ENCODE measurements at places on chromosomes 7 and 10. TPM values are rescaled to one million over a fixed set of nuclear protein-coding genes. Genes with fewer than 3 reads are reported as not detected.

Gene PNLIPRP1
- total RNA-seq = not detected

Gene SPDYE1
- total RNA-seq = not detected

Gene C1GALT1
- total RNA-seq = 65.8 TPM

Gene KLF14
- 0.60 TPM for total RNA-seq

Gene NPSR1
- not detected for total RNA-seq

Gene RELN
- 0.02 TPM for total RNA-seq

DNA sequence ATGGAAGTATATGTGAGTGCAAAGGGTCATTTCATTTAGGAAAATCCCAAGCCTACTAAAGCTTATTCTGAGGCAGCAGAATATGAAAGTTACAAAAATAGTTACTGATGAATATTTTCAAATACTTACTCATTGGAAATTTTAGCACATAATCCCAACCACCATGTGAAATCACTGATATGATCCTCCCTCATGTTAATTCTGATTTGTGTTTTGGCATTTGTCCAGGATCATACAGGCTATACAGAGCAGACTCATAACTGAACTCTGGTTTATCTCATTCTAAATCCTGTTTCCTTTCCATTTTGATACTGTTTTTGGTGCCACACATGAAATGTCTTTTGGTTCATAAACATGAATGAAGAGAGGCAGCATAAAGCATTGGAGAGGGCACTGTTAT, 3.4 kb upstream of the FAM24B start:
- DNase-seq = no peak

GRCh38 chr7:104252409-104253134, 44.8 kb upstream of the ORC5 start:
- no peak for DNase-seq

GRCh38 chr7:146768957-146769356, 652.4 kb downstream of the CNTNAP2 start:
- no peak for DNase-seq

DNA sequence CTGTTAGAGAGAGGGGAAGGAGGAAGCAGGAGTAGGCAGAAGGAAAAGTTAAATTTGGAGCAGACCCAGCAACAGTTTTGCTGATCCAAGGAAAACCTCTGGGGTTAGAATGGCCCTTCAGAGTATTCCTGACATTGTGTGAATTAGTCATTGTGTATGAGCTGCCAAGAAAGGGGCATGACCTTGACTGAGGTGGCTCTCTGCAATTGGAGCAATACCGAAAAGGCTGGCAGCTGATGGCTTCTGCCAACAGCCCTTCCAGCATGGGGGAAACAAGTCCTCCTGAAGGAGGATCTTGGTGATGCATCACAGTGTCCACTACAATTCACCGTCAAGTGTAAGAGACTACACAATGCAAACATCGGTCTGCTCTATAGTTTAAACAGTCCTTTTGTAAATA, 20.6 kb upstream of the WASL start:
- peak; percentile 92 for DNase-seq

- DNase-seq = peak; percentile 33
These were observed 54.6 kb downstream of the BPGM start for GRCh38 chr7:134701272-134701671.

DNA sequence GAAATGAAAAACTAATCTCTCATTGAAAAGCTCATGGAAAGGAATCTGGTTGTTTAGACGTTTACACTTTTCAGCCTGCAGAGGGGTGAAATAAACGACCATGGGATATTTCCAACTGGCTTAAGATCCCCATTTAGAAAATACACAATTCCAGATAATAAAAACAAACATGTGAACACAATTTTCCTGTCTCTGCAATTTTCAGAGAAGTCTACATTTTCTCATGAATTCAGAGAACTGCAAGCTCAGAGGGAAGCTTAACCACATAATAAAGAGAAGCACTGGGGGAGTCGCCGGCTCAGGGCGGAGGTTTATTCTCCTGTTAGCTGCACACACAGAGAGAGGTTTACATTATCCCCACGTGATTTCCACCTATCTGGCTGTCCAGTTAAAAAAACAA, 215.2 kb downstream of the FANK1 start:
- no peak for DNase-seq

DNA sequence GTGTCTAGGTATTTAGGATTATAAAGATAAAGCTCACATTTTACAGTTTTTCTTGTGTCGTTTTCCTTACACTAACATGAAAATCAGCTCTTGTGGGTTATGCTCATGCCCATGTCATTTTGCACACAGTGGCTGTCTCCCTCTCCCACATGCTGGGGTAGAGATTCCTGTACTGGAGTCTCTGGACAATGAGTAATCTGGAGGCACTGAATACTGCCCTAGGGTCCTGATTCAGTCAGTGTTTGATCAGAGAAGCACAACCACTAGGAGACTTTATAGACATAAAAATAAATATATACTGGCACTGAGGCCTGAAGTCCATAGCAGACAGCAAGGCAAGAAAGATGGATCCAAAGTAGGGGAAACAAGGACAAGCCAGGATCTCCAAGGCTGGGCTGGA, 1008.8 kb downstream of the KCNMA1 start:
- DNase-seq = no peak

DNA sequence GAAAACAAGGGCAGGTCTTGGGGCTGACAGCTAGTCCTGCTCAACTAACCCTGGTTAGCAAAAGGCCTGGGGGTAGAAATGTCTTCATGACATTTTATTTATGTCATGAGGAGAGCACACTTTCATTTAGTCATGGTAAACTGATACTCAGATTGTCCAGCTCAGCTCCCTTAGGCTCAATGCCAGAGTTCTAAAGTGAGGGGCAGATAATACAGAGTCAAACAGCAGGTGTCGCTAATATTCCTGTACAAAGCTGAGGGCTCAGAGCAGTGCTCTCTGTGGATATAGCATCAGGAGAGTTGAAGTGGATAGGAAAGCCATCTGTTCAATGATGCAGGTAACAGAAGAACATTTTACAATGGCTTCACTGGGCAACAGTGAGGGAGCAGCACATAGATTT, 26.8 kb upstream of the CALCR start:
- DNase-seq = no peak

DNA sequence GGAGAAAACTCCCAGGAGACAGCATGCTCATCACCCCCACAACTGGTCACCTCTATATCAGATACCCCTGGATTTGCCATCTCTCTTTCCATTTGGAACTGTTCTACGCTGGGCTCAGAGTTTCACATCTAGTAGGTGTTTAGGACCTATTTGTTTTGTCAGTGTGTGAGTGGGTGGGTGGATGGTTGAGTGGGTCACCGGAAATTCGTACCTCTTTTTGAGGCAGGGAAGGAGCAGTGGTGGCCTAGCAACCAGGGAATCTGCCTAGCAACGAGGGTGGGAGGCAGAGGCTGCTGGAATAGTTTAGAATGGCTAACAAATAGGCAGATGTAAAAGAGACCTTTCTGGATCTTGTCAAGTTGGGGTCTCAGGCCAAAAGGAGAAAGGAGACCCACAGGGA, 23.2 kb upstream of the SLF2 start:
- no peak for DNase-seq

GRCh38 chr7:116770941-116771340, 91.4 kb upstream of the CAPZA2 start:
- no peak for DNase-seq

- no peak for DNase-seq
These were observed at the start of gene FAM237B for GRCh38 chr7:90320801-90321494. Gene FAM237B (minus strand): TSS chr7:90321304. CDS start chr7:90319748, 1,556 bp downstream.

DNA sequence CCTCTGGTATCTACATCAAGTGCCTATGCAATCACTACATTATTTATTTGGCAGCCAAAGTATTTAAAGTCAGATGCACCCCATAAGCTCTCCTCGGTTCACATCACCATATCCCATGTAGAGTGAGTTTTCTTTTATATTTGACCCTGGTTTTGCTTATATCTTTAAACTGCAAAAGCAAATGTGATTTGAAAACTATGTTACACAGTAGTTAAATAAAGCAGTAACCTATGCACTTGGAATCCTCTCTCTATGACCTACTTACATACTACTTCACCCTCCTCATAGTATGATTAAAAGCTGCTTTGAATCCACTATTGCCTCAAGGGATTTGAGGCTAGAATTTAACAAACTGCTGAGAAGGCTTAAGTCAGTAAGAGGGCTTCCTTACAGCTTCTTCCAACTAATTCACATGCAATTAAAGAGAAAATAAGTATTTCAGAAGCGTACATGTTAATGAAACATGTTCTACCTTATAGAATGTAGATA, 2.2 kb upstream of the CELF2 start:
- DNase-seq = no peak

DNA sequence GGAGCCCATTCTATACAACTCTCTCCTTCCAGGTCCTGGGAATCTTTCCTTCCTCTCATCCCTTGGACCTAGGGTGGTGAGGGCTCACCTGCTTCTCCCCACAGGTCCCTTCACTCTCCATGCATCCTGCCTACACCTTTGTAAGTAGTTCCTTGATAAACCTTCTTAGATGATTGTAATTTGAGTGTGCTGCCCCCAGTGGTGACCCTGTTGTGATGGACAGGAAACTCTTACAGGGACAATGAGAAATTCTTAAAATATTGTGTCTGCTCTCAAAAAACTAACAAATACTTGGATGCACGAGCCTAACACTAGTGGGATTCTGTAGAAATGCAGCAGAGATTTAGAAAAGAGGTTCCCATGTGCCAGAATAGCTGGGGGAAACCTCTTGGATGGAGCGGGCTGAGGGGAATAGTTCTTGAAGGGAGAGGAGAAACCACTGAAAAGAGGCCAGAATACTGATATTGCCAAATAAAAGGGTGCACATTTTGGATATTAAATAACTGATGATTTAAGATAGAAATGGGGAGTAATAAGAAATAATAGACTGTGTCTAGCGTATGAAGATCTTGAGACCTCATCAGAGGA, 6.7 kb upstream of the PAXIP1 start:
- no peak for DNase-seq

DNA sequence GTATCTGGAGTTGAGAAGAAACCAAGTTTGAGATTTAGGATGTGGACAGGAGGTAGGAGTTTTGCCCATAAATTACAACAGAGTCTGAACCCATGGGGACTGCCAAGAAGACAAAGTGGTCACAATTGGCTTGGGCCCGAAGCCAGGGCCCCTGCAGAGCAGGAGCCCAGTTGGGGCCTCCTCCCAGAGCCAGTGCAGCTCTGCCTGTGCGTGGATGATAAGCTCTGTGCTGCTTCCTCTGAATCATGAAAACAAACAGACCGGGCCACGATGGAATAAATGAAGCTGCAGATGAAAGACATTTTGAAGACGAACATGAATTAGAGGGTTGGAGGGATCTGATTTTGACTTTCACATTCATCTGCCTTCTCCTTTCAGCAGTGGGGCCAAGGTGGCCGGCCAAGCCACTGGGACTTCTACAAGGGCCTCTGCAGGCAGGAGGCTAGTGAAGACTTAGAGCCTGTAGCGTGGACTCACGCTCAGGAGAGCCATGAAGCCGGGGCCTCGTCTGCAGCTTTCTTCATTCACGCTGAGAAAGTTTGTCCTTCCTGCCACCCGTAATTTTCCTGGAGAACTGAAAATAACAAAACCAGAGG, 156.8 kb upstream of the LYZL1 start:
- DNase-seq = peak; percentile 60

DNA sequence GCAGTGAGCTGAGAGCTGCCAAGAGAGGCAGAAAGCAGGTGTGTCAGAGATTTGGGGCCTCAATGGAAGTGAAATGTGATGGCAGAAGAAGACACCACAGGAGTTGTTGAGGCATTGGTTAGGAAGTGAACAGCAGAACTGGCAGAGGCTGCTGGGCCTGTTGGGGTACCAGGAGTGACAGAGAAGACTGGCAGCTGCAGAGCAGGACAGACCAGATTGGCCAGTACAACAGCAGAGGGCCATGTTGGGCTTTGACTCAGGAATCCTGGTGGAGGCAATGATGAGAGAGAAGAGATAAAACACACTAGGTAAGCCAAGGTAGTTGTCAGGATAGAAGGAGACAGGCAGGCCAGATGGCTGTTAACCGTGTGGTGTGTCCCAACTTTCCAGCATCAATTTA, 19.9 kb upstream of the HERPUD2 start:
- no peak for DNase-seq

DNA sequence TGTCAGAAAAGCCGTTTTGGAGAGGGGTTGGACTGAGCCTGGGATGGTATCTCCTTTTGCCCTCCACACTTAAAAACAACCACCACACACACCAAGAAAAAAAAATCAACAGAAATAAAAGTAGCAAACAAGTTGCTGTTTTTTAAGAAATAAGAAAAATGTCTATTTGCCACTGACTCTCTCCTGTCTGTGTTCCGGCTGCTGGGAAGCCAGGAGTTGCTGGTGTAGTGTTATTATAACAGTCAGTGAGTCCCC, 163 bp downstream of the EGR2 start:
- DNase-seq = no peak

- no peak for DNase-seq
These were observed 33.9 kb upstream of the SPOCK2 start for GRCh38 chr10:72122221-72122620.

- DNase-seq = no peak
These were observed 240.5 kb downstream of the ETV1 start for GRCh38 chr7:13748998-13749397.

GRCh38 chr10:98608411-98608810, 161.7 kb upstream of the HPS1 start:
- DNase-seq = no peak

- DNase-seq = no peak
These were observed 204.0 kb upstream of the GNAI1 start for GRCh38 chr7:79930604-79931003.

DNA sequence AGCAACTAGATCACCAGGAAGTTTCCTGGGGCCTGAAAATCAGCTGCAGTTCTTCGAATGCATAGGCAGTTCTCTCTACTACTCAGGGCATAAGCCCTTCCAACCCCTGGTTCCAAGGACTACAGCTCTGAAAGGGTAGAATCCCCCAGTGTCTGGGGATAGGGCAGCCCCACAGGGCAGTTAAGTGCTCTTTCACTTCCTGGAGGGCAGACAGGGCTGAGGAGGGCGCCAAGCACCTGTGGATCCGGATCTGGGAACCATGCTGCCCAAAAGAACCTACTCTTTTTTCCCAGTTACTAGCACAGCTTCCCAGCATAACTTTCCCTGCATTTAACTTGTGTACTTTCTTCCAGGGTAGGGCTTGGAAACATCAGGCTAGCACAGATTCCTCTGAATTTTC, 41.1 kb downstream of the CXCL12 start:
- no peak for DNase-seq

GRCh38 chr10:88477343-88478085, 105.6 kb downstream of the RNLS start:
- no peak for DNase-seq

DNA sequence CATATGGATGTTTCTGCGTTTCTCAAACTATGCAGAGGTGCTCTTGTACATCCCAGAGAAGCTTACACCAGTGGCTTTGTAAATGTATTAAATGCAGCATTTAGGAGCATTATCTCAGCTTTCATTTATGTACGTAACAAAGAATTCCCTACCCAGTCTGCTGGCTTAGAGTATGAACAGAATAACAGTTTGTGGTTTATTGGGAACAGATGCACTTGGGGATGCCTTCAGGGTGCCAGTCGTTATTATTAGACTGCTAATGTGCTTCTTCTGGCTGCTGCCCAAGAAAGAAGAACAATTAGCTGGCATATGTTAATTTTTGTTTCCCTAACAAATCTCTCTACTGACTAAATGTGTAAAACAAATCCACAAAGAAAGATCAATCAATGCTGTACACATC, 241.9 kb downstream of the FOXP2 start:
- no peak for DNase-seq
